ENCODE measurements at places on chromosomes 4 and X.

DNA sequence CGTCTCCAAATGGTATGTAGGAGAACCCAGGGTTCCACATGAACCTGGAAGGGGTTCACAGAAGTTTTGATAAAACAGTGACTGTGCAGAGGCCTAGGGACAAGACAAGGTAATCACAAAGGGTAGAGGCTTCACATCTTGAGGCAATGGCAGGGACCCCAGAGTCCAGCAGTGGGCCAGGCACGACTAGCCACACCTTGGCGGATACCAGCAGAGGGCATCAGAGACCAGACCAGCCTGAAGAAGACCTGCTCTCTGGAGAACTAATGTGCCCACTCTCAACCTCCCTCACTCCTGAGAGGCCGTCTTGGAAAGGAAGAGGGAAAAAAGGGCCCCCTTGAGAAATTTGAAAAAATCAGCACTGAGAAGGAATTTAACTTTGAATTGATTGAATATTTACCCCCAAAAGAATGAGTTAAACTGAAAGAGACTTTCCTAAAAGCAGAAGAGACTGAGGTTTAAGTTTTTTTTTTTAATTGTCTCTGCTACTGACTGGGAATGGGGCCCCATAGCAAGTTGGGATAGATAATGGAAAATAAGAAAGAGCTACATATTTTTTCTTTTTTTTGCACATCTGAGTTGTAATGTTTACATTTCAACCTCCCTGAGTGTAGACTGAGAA is 243.8 kb upstream of the JADE1 start:
- no peak for DNase-seq

GRCh38 chr4:184024637-184025036 is 119.5 kb downstream of the STOX2 start:
- no peak for DNase-seq

- DNase-seq, result no peak
These were observed 28.5 kb upstream of the BANK1 start for GRCh38 chr4:101762025-101762424.

DNA sequence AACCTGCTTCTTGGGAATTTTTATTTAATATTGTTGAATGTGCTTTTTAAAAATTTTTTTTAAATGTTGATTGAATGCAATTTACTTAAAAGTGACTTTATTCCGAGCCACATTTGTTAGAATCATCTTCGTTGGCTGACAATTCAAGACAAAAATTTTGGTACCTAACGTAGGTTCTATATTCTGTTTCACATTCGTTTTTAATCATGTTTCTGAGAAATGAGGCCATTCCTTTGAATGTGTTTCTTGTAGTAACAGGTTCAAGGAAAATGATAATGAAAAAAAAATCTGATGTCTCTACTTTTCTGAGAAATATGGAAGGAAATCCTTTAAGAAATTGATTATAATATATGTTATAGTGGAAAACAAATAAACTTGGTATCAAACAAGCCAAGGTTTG is 92.3 kb upstream of the DCLK2 start:
- no peak for DNase-seq

DNA sequence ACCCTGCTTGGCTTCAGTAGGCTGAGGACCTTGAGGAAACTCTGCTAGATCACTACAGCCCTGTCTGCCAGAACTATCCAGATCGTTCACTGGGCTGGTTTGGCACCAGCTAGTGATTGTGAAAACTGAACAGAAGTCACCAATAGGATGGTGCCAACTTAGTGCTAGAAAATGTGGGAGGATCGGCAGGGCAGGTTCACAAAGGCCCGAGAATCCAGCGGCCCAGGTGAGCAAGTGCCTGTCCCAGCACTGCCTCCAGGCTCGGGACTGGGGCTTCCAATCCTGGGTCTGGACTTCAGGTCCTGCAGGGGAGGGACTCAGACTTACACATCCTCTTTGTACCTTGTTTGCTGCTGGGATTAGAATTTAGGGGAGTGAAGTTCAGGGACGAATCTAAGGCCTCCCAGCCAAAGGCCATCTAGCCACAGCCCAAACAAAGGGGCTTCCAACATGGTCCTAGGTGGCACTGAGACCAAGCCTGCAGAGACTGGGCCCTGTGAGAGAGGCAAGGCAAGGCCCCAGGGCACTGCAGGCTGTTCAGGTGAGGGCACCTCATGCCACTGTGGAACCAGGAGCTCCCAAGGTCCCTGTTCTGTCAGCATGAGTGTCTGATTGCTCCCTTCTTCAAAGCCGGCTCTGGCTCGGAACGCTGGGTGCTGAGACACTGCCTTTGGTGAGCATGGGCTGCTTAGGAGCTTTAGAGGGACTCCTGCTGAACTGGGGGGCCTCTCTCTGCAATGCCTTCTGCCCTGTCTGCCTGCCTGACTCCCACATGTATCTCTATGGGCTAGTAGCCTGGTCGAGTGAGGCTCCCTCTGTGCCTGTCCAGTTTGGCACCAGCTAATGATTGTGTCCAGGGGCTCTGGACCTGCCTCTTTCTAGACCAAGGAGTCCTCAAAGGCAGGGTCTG is 20.7 kb upstream of the ZNF185 start:
- DNase-seq, result no peak

GRCh38 chrX:154602766-154603437 is 16.2 kb downstream of the CTAG1B start:
- no peak for DNase-seq

- no peak for DNase-seq
These were observed 342.7 kb downstream of the GLUD2 start for GRCh38 chrX:121389976-121390714.

DNA sequence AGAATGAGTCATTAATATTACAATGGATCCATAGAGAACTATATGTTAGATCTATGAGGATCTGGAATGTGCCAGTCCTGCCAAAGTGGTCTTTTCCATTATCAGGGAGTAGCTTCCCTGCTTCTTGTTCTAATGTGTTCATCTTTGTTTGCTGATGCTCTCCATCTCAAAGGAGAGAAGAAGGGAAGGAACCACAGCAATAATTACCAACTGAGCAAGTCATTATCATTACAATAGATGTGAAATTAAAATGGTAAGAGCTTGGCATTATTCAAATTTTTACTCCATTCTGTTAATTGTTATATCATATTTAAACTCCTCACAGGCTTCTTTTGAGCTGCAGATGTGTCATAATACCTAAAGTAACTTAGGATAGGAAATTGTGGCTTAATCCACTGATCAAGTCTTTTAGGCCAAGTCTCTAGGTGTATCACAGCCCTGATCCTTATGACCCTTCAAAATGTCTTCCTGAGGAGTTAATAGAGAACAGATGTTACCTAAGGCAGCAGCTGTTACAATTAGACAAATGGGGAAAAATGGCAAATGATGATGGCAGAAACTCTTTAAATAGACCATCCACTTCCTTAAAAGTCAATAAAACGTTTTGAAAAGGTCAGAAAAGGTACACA is 1492.7 kb upstream of the IGFBP7 start:
- no peak for DNase-seq

DNA sequence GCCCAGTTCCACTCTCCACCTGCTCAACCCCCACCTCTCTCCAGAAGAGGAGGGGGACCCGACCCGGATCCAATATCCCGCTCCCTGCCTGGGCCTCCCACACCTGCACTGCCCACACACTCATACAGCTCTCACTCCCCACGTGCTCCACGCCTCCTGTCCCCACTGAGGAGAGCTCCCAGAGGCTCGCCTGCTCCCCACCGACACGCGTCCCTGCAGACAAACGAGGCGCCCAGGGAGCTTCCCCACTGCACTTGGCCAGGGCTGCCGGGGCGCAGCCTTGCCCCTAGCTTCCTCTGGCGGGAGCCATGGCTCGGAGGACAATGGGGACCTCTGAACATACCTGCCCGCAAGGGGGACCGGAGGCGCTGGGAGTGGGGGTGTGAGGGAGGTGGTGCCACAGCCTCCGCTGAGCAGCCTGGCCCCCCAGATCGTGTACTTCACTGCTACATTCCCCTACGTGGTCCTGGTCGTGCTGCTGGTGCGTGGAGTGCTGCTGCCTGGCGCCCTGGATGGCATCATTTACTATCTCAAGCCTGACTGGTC is 5.0 kb downstream of the SLC6A8 start:
- no peak for DNase-seq

- no peak for DNase-seq
These were observed 658 bp downstream of the SCOC start for GRCh38 chr4:140374130-140374477.

DNA sequence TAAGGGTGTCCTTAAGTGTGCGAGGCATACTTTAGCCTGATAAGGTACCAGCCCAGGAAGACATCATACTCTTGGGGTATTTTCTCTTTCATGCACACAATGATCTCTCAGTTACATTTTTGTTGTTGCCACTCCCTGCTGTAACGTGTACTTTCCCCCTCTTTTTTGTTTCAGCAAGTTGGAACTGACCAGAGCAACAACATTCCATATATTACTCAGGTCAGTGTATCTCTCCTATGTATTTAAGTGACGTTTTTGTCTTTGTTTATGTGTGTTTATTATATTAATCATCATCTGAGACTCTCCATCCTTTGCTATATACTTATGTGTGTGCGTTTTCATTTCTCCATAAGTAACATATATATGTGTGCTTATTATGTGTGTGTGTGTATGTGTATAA is 71.3 kb upstream of the VBP1 start:
- no peak for DNase-seq

- DNase-seq, result no peak
These were observed 5.9 kb downstream of the ODAPH start for GRCh38 chr4:75561789-75562188.

DNA sequence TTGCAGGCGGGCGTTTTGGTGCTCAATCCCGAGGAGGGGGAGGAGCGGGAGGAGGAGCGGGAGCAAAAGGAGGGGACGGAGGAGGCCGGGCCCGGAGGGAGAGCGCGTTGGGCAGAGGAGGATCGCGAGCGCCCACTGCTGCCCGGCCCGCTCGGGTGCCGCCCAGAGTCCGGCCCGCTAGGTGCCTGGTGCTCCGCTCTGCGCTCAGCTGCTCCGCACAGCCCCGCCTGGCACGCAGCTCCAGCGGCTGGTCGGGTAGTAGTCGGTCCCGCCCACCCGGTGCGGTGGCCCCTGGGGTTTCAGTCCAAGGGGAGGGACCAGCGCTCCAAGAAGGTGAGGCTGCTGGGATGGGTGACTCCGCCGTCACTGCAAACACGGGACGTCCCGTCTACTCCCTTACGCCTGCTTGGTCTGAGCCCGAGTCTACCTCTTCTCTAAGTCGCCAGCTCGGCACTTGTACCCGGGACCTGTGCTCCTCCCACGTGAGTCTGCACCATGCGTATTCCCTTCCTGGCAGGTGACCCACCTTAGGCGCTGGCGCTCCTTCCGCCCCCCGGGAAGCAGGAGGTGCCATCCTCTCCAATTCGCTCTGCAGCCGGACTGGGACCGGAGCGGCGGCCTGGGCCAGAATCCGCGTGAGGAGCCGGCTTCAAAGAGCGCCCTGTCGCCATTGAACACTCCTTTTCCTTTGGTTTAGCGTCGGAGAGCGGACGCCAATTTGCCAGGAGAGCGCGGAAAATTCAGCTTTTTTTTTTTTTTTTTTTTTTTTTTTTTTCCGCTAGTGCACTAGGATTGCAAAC is 405 bp upstream of the HS3ST1 start:
- no peak for DNase-seq

DNA sequence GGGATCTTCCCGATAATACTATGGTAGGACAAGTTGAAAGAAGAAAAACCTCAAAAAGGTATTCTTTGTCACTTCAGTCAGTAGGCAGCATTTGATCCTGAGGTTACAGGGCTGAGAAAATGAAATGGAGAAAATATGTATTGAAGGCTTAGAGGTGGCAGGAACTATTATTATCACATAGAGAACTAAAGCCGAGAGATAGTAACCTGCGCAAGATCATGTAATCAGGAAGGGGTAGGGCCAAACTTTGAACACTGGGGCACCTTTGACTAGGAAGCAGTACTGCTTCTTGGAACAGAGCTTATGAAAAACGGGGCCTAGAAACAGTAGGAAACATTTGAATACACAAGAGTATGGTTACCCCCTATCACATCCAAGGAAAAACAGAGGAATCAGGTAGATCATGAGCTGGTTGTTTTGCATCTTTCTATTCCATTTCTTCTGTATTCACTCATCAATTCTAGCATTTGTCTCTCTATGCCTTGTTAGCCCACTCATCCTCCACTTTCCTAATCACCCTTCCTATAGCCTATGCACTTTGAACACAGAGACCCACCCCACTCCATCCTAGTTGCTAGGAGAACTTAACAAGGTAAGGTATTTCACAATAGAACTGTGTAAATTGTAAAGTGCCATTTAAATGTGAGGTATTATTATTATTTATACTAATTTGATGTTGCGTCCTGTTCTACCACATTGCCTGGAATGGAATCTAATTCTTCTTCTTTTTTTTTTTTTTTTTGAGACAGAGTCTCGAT is 34.6 kb upstream of the SLC9A7 start:
- DNase-seq, result no peak

GRCh38 chr4:151417164-151417571 is 8.2 kb downstream of the FHIP1A start:
- no peak for DNase-seq

- DNase-seq, result no peak
These were observed 1584.3 kb downstream of the STIM2 start for GRCh38 chr4:28444886-28445496.

DNA sequence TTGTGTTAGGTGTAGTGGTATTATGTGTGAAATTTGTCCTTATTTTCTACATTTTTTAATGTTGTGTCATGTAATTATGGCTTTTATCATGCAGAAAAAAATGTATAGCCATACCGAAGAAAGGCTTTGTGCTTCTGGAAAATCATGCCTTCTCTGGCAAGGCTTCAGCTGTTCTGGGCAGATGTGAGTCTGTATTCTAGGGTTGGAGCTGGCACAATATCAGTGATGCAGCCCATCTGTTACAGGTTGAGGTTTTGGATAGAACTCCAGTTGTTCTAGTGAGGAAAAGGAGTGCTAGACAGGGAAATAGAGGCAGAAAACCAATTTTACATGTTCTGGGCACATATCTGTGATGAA is 44.8 kb upstream of the PRSS12 start:
- no peak for DNase-seq

GRCh38 chr4:96630839-96631238 is 790.9 kb downstream of the PDHA2 start:
- no peak for DNase-seq

- peak; percentile 62 for DNase-seq
These were observed 815 bp downstream of the FAM53A start for GRCh38 chr4:1683261-1683735.

DNA sequence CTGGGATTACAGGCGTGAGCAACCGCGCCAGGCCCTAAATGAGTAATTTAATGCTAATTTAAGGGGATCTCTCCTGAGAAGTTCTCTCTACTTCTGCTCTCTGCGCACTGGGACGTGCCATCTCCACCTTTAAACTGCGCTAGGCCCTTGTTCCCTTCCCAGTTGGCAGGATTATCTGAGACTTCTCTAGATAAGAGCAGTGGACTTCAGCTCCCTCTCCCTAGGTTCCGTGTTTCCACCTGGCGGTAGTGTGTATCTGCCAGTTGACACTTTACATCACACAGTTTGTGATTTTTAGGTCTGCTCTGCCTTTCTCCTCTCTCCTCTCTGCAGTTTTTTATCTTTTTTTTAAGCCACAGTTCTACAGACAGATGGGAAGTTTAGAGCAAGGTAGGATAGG is 40.2 kb downstream of the ARHGAP10 start:
- DNase-seq, result no peak

- DNase-seq, result no peak
These were observed 315.8 kb downstream of the STIM2 start for GRCh38 chr4:27176400-27176799.

Data from amniotic stem cell (primary cell).